Fibroblast of the aortic adventitia (primary cell): ENCODE measurements at places on chromosomes 16 and 17. TPM values are rescaled to one million over a fixed set of nuclear protein-coding genes. Genes with fewer than 3 reads are reported as not detected.

DNA sequence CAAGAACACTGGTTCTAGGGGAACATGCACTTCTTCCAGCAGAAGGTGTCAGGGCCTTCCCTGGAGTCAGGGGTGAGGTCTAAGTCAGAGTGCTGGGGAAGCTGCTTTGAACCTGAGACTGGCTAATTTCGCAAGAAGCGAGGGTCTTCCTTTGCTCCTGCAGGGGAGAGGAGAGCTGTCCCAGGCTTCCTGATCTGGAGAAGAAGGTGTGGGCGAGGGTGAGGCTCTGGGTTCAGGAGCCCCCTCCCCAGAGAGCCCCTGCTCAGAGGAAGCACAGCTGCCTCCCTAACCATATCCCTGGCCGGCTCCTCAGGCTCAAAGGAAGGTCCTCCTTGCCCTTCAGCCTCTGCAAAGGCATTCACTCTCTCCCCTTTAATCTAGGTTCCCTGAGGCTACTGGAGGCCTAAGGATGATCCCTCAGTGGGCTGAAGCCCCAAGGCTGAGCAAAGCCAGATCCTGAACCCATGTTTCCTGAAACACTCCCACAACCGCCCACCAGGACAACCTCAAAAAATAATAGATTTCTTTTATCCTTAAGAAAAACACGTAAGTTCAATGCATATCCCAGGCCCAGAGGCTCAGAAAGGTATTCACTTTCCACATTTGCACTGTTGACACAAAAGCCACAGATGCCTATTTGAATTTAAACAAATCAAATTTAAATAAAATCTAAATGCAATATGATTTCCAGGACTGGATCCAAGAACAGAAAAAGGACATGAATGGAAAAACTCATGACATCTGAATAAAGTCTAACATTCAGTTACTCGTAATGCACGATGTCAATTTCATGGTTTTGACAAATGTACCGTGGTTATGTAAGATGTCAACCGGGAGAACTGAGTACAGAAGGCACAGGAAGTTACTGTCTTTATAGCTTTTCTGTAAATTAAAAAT is 71.5 kb upstream of the RCVRN start:
- no peak for DNase-seq

The ECI1 gene
- 34.9 and 41.1 TPM in 2 replicates for total RNA-seq

DNA sequence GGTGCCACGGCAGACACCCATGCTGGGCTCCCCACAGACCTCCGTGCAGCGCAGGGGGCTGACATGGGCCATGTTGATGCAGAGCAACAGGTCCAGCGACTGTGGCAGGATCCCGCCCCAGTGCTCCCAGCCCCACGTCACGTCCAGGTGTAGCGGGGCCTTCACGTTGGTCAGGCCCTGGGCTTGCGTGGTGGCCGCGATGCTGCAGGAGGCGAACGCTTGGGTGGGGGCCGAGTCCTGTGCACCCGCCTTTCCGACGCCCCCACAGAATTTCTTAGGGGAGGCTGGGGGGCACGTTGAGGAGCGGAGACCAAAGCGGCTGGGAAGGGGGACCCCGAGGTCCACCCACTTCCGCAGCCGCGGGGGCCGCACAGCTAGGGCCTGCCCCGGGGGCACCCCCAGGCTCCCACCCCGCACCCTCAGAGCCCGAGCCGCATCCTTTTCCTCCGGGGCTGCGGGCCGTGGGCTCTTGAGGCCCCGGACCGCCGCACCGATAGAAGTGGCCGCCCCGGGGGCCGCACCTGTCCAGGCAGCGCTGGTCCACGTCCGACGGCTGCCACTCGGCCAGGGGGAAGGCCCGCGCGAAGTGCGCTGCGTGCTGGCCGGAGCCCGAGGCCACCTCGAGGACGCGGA is 416 bp downstream of the METTL26 start:
- no peak for DNase-seq

- peak; percentile 96 for DNase-seq
These were observed at the start of gene C16orf95 for GRCh38 chr16:87316923-87317749. Gene C16orf95 (minus strand): TSS chr16:87317392. CDS start chr16:87317242, 150 bp downstream.

GRCh38 chr16:53515811-53516210 is 12.8 kb upstream of the AKTIP start:
- no peak for DNase-seq

DNA sequence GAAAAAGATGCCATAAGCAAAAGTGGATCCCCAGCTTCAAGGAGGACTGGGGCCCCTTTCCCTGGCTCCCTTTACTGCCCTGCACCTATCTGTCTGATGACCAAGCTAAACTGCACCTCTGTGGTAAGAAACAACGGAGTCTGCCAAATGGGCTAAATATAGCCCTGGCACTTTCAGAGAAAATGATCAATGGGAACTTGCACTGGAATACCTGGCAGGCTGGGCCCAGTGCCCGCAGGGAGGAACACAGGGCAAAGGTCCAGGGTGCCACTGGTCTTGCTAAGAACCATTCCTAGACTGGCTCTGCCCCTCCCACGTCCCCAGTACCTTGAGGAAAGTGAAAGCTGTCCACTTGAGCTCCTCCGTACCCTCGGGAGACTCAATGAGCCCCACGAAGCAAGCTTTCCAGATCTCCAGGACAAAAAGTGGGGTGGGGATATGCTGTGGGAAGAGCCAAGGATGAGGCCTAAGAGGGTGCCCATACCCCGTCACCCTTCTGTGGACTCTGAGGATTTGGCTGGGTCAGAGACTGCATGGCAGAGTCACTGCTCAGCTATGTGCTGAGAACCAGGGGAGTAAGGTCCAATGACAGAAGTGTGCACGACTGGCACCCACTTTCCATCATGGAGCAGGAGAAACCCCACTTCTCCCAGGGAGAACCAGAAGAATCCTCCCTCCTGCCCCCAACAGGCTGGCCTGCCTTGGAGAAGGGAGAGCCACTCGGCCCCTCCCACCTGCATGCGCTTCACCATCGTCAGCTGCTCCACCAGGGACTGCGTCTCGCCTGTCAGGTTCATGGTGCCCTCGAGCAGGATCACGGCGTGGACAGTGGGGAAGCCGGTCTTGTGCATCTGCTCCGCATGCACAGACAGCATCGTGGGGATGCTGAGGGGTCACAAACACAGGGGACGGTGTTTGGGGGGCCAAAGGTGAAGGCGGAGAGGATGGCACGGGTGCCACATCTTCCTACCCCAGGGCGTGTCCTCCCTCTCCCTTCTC is 17.4 kb downstream of the CSF3 start:
- DNase-seq, result no peak

DNA sequence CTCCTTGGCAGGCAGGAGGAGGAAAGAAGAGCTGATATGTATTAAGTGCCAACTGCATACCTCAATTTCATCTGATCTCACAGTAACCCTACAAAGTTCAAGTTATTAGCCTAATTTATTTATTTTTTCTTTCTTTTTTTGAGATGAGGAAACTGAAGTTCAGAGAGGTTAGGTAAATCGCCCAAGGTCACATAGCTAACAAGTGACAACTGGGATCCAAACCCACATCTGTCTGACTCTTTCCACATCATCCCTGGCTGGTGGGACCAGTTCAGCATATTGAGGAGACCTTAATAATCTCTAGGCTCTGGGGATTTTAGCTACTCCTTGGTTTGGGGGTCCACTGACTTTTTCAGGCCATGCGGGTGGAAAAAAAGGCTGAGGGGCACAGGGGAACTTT is 60.9 kb downstream of the CYB5B start:
- DNase-seq, result no peak

GRCh38 chr17:81910840-81911276 is 341 bp downstream of the PCYT2 start:
- no peak for DNase-seq
